ENCODE measurements at places on chromosomes 5 and 9.

GRCh38 chr5:112549605-112550166, 130.6 kb upstream of the EPB41L4A start:
- DNase-seq = no peak

GRCh38 chr9:35826071-35826701, 2.3 kb downstream of the FAM221B start:
- peak; percentile 83 for DNase-seq

DNA sequence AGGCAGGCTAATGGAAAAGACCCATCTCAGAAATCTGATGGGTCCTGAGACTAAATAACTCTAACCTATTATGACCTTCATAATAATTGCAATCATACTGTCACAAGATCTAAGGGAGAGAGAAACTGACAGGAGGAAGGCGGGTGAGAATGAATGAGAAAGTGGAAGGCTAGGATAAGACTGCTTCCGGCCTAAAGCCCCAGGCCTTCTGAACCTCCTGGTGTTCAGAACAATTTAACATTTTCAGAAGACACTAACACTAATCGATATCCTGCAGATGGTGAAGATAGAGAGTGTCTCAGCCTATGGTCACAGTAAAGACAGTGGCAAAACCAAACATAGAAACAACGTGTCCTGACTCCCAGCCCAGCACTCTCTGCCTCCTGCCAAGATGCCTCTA, 1.2 kb downstream of the RPS14 start:
- no peak for DNase-seq

GRCh38 chr9:126229501-126229900, 97.1 kb upstream of the MVB12B start:
- DNase-seq = no peak

DNA sequence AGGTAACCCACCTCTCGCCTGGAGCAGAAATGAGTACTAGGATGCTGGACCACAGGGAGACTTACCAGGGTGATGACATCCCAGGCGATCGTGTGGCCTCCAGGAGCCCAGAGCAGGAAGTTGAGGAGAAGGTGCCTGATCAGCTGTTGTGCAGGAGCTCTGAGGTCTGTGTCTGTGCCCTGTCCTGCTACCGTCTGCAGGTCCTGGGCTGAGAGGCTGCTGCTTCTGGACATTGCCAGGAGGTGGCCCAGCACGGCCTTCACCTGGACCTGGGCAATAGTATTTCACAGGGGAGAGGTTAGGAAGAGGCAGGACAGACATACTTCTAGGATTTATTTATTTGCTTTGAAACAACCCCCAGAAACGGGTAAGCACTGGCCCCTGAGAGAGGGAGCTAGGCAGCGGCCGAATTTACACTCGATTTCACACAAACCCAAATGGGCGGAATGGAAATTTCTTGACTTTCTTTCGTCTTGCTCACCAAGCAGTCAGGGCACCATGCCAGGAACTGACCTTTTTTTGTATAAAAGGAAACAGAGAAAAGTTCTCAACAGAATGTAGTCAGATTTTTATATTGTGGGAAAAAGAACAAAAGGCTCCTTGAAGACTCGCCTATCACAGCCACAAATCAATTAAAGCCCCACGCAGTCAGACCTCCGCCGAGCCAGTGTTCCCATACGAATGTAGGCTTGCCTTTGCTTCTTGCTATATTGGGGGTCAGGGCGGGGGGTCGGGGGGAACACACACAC, 210.3 kb downstream of the FANCC start:
- no peak for DNase-seq

- DNase-seq = no peak
Observed at GRCh38 chr9:34311499-34312185, 17.4 kb downstream of the KIF24 start.

- no peak for DNase-seq
Observed at GRCh38 chr5:181071257-181071656, 31.2 kb downstream of the BTNL9 start.

DNA sequence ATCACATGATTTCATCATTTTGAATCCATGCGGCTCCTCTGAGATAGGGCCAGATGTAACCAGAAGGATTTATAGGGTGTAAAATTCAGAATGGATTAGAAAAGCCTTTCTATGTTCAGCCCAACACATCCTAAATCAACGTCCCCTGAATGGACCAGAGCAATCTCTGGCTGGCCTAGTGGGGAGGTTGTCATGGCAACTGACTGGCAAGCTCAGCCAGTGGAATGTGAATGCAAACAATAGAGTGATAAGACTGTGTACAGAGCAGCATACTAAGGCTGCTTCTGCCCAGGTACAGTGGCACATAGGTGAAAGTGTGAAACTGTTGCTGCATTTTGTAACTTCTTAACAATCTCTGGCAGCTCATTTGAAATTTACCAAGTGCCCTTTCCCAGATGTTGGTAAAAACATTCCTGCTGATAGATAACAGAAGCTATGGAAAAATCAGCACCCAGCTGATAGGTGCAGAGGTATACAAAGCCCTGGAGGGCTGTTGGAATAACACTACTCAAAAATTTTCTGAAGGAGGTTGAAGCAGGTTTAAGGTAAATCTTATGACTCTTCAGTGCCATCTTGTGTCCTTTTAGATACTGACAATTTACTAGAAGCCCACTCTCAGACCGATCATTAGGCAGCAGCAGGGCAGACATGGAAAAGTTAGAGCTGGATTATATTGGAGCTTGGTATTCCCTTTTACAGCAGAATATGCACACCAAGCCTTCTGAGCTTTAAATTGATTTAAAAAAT, 267.2 kb downstream of the RAB3C start:
- DNase-seq = peak; percentile 82

DNA sequence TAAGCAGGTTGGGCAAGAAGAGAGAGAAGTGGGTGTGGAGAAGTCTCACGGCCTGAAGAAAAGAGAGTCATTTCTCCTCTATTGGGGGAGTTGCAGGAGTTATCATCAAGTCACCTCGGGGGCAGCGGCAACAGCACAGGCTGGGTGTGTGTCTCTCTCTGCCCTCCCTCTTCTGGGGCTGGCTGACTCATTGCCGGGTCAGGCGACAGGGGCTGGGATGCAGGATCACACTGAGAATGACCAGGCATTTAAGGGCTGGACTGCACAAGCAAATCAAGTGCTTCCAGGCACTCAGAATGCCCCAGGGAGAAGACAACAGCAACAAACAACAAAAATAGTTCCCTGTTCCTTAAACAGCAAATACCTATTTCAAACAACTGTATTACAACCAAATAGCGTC, 6.3 kb upstream of the EQTN start:
- DNase-seq = peak; percentile 15

DNA sequence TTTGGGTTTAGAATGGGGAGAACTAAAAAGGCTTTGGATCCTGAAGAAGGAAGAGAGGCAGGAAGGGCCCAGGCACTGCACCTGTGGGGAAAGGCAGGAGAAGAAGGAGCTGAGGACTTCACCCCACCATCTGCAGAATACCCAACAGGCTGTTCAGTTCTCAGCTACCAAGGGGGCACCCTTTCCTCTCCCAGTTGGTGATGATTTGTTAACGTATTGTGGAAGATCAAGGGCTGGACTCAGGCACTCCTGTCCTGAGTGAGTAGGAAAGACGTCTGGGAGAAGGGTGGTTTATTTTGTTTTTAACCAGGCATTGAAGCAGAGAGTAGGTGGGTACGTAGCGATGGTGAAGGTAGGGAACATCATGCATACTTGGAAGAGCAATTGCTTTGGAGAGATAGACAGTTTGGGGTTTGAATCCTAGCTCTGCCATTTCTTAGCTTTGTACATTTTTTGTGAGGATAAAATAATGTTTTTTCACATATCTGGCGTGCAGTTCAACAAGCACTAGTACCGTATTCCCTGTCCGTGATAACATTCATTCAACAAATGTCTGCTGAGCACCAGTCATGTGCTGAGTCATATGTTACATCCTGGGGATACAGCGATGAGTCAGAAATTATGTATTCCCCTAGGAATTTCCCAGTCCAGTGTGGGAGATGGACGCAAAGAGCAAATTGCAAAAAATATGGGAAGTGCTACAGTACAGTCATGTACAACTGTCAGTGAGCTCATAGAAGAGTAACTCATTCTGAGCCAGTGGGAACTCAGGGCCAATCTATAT, 2.1 kb downstream of the MSANTD3 start:
- DNase-seq = no peak

DNA sequence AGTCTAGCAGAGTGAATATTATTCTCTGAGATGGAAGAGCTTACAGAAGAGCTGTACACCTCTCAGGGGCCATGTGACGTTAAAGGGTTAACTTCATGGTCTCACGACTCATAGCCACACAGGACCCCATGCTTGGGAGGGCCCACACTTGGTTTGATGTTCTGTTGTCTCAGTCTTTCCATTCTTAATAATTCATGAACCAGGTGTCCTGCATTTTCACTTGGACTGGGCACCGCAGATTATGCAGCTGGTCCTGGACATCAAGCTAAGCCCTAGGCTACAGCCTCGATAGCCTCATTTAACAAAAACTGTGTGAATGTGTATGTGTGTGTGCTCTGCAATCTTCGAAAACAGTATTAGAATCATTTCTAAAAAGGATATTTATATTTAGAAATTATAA, 323.5 kb downstream of the PLK2 start:
- DNase-seq = no peak

- no peak for DNase-seq
Observed at GRCh38 chr5:82971901-82972300, 105.3 kb downstream of the TMEM167A start.

- DNase-seq = no peak
Observed at GRCh38 chr9:14766299-14766698, 43.8 kb upstream of the CER1 start.

GRCh38 chr9:106797299-106797698, 65.7 kb upstream of the ZNF462 start:
- no peak for DNase-seq

GRCh38 chr9:89249001-89249400, 62.0 kb upstream of the CKS2 start:
- no peak for DNase-seq

GRCh38 chr9:119968836-119969707, 599.8 kb upstream of the BRINP1 start:
- peak; percentile 90 for DNase-seq

DNA sequence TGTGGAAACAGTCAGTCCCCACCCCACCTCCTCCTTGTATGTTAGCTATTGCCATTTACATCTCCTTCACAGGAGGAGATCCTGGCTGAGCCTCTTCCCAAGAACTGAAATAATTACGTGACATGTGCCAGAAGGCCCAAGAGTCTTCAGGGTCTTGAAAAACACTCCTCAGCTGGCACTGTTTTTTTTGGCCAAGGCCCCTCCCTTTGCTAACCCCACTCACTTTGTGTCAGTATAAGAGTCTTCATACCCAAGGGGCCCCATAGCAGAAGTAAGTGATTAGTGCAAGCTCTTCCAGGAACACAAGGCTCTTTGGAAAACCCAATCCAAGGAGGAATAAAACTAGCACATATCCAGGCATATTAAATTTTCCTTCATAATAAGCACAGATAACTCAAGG, 5.7 kb upstream of the LARP1 start:
- no peak for DNase-seq

GRCh38 chr9:136685790-136686533, 1.3 kb downstream of the AGPAT2 start:
- DNase-seq = no peak

GRCh38 chr5:175321927-175322532, 122.0 kb downstream of the DRD1 start:
- peak; percentile 95 for DNase-seq

DNA sequence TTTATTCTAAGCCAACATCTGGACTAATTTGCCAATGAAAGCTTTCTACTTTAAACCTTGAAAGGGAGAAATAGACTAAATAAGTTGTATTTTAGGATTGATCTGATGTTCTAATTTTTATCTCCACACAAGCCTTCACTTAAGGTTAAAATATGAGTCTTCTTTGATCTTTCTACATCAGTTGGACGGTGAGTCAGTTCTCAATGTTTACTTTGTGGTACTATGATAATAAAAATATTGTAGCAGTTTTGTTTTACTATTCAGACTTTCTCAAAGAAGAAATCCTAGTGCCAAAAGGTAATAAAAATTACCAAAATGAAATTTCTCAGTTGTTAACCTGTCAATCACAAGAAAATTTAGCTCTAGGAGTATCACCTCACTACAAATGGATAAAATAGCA, 203.5 kb upstream of the RGMB start:
- DNase-seq = no peak

Data from GM23338 (cell line).